Kidney epithelial cell (primary cell): ENCODE measurements at places on chromosomes 5 and 9.

GRCh38 chr9:114166614-114167572, 11.6 kb downstream of the COL27A1 start:
- no peak for DNase-seq

DNA sequence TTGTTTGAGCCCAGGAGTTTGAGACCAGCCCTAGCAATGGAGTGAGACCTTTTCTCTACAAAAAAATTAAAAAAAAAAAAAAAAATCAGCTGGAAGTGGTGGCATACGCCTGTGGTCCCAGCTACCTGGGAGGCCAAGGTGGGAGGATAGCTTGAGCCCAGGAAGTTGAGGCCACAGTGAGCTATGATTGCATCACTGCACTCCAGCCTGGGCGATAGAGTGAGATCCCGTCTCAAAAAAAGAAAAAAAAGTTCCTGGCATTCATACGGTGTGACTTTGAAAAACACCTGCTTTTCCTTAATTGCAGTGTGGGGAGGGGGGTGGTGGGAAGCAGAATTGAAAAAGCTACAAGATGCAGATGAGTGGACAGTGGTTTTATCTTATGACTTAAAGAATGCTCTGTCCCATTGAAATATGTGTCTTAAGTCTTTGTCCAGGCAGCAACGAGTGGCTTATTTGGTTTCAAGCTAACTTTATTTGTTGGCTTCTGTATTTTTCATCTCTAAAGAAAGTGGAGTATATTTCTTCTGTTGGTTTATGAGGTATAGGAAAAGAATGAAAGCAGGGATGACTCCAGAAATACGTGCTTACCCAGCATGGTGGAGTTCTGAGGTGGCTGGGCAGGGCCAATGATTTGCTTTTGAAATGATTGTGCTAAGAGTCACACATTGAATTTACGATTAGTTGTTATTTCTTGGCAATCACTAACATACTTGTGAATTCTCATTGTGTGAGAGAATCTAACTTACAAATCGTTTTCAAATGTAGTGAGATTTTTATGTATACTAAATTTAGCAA, 27.8 kb downstream of the ROPN1L start:
- peak; percentile 77 for DNase-seq

DNA sequence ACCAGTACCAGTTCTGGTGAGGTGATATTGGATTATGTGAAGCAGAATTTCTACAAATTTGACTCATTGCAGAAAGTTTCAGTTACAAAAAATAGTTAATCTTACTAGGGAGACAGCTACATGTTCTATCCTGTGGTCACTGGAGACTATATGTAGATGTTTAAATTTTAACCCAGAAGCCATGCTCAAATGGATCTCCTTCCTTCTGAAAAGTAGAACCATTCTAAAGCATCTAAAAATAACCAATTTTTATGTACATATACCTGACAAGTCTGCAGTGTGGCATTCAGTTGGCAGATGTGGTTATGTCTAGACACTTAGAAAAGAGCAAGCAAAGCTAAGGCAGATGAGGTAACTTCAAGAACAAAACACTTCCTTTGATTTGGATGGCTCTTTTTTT, 65.5 kb upstream of the POU4F3 start:
- DNase-seq, result no peak

DNA sequence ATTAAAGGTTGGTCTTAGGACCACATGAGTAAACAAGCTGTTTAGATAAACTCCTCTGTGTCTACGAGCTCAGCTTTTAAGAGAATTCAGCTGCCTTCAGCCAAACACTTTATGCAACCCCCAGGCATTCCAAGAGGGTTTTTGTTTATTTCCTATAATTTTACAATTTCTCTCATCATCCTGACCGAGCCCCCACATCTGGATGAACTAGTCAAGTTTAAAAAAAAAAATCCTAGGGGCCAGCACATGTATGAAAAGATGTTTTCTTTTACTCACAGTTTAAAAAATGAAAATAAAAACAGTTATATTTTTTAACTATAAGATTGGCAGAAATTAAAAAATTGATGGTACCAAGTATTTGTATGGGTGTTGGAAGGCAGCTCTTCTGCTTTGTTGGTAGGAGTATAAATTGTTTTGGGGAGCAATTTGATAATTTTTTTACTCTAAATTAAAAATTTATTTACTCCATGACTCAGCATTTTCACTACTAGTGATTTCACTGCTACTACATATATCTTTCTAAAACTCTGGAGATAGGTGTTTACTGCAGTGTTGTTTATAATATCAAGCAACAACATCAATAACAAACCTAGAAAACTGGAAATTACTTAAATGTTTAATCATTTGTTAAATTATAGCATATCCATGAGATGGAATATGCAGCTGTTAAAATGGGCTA, 18.1 kb downstream of the YTHDC2 start:
- no peak for DNase-seq

GRCh38 chr5:10288592-10289219, 19.0 kb downstream of the CMBL start:
- peak; percentile 81 for DNase-seq

DNA sequence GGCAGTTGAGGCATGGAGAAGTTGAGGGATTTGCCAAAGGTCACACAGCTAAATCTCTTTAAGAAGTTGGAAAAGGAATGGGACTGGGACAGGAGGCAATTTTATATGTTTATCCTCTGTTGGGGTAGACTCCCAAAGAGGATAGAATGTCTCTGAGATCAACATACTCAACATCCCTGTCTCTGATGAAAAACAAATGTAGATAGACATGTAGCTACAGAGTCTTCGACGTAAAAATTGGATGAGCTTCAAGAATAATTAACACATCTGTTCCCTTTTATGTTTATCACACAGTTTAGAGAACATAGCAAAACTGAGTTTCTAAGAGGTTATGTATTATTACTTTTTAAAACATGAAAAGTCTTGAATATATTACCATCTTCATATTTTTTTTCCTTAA, 204.6 kb upstream of the CD180 start:
- DNase-seq, result no peak
